ENCODE measurements at places on chromosomes 16 and 17. TPM values are rescaled to one million over a fixed set of nuclear protein-coding genes. Genes with fewer than 3 reads are reported as not detected.

DNA sequence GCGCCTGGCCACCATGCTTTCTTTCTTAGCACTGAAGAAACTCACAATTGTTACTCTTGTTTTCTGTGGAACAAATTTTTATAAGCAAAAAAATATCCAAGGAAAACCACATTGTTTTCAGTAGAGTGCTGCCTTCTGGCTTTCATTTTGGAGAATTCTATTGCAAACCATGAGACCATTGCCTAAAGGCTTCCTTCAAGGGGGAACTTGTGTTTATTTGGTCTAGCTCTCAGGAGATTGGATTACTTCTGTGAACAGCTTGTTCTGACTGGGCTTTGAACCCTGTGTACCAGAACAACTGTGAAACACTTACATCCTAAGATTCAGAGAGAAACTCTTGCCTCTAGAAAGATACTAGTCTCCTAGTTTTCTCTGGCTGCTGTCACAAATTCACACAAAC is 32.1 kb downstream of the TOM1L1 start:
- DNase-seq: no peak

GRCh38 chr17:77184474-77184873 is 43.7 kb downstream of the SEC14L1 start:
- no peak for DNase-seq

GRCh38 chr17:55086635-55087058 is 118.1 kb downstream of the STXBP4 start:
- DNase-seq: no peak

- peak; percentile 85 for DNase-seq
These were observed 72.0 kb upstream of the KSR1 start for GRCh38 chr17:27384261-27384701.

DNA sequence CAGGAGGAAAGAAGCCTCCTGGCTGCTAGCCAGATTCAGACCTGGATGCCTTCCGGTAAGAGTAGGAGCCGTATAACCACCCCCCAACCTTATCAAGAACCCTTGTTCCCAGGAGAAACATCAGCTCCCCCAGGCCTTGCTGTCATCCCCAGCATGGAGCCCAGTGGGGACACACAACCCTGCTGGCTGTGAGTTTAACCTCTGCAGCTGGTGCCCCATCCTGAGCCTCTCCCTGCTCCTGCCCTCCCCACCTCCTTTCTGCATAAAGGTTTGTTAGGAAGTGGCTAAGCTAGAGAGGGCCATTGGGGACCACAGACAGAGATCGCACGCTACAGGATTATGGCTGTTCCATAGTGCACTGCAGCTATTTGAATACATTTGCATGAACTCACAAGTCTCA is 55.5 kb upstream of the RPL38 start:
- no peak for DNase-seq

- no peak for DNase-seq
These were observed 36.1 kb upstream of the COX10 start for GRCh38 chr17:14033166-14033565.

- no peak for DNase-seq
These were observed 45.4 kb upstream of the TMEM132E start for GRCh38 chr17:34533806-34534527.

DNA sequence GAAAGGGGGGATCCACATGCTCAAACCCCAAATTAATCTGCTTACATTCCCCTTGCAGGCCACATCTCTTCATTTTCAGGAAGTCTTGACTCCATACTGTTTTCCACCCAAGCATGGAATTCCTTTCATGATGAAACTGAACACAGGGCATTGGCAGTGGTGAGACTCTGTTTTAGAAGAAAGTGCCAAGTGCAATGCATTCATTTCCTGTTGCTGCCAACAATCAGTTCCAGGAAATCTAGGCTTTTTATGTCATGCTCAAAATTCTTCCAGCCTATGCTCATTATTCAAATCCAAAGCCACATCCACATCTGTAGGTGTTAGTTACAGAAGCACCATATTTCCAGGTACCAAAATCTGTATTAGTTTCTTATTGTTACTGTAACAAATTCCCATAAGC is 4.1 kb downstream of the CCL2 start:
- no peak for DNase-seq

DNA sequence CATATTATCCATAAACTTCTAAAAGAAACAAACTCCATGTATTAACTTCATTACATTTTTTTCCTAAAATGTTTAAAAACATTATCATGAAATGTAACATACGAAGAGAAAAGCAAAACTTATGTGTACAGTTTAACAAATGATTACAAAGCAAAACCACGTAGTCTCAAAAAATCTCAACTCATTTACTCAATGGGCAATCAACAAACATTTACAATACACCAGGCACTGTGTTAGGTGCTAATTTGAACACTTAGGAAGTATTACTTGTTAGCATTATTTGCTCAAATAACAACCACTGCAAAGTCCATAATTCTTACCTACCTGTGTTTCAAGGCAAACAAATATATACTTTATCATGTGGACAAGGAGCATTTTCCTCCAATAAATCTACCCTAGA is 164.9 kb downstream of the STX8 start:
- DNase-seq: no peak

DNA sequence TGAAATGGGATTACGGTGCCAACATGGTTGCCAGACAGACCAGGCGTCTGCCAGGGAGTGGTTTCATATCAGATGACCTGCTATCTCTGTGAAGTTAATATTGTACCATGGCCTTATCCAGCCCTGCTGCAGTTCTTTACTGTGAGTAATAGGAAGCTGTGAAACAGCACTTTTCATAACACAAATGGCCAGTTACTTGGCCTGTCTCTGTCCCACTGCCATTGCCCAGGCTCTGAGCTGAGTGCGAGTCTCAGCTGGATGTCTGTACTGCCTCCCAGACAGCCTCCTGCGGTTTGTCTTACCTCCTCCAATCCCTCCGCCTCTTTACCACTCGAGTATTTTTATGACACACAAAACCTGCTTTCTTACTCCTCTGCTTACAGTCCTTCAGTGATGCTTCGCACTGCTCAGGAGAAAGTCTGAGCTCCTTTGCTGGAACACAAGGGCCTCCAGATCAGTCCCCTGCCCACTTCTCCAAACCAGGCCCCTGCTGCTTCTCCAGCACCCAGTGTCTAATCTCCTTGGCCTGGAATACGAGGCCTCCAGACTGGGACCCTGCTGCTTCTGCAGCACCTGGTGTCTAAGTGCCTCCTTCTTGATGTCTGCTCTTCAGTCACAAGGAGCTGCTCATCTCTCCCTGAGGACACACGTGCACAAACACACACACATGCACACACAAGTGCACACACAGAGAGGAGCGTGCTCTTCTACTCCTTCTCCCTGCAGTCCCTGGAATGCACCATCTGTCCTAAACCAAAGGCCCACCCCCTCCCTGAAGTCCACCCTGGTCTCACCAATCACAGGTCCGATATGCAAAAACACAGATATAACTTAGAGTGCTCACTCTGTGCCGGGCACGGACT is 17.1 kb upstream of the RHOT1 start:
- no peak for DNase-seq

- no peak for DNase-seq
These were observed 5.2 kb upstream of the C16orf95 start for GRCh38 chr16:87322360-87322759.

FOXO3B gene
- total RNA-seq: 3.5 TPM

TNK1 gene
- total RNA-seq: 6.6 TPM

CCL4 gene
- total RNA-seq: 6.4 TPM

TBKBP1 gene
- 13.2 TPM for total RNA-seq

IGSF6 gene
- 7.2 TPM for total RNA-seq

KRTAP4-1 gene
- total RNA-seq: not detected

Data from aorta (tissue), 5 donors.